HepG2 (cell line): ENCODE measurements at places on chromosomes 7 and 10.

GRCh38 chr7:132065989-132066603, 509.7 kb upstream of the PODXL start:
- no peak for DNase-seq
- H3K36me3 ChIP-seq: no peaks in the 10 kb centered on the region
- no peak overlapping the region for H3K27ac ChIP-seq
- no peak overlapping the region for H3K4me3 ChIP-seq

GRCh38 chr10:125018576-125019143, 76.7 kb downstream of the ZRANB1 start:
- H3K27ac ChIP-seq: no peak overlapping the region
- peaks cover 15% of the 10 kb centered on the region for H3K27me3 ChIP-seq
- DNase-seq: no peak
- H3K36me3 ChIP-seq: no peaks in the 10 kb centered on the region
- H3K4me1 ChIP-seq: peaks cover 9% of the 10 kb centered on the region

DNA sequence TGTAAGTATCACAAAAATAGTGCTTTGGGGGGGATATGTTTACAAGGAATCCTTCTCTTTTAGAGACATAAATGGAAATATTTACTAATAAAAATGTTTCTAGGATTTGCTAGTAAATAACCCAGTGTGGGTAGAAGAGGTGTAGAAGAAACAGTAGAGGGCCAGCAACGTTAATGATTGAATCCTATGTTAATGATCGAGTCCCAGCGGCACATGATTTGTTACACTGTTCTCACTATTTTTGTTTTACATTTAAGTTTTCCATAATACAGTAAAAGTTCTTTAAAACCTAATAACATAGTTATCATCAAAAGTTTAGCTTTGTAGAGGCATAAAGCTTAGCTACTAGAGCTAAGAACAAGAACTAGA, 66.0 kb downstream of the UBE2H start:
- DNase-seq: no peak
- H3K4me1 ChIP-seq: peaks cover 19% of the 10 kb centered on the region
- peaks cover 14% of the 10 kb centered on the region; the same call in 2 of the 3 replicates for H3K36me3 ChIP-seq
- no peak overlapping the region for H3K4me3 ChIP-seq
- H3K27ac ChIP-seq: no peak overlapping the region
- no peaks in the 10 kb centered on the region for H3K27me3 ChIP-seq

DNA sequence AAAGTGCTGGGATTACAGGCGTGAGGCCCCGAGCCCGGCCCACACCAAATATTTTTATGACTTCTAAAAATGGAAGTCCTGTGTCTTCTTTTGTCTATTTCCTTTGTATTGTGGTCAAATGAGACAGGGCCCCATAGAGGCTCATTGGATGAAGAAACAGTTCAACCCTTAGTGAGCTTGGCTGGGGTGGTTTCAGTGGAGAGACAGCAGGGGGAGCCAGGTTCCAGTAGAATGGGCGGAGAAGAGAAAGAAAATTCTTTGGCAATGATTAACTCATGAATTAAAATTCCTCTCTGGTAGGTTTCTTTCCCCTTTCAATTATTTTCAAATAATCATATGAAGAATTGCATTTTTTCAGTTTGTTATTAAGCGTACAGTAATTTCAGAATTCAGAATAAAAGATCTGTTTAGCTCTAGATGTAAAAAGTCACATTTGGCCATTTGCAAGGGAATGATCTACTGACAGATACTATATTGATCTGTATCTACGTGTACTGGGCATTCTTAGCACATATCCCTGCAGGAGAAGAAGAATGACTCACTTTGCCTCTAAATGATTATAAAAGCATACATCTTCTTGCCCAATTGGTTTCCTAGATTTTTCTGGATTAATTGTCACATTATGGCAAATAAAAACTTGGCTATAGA, 43.2 kb downstream of the PNLIPRP3 start:
- no peak overlapping the region for H3K27ac ChIP-seq
- no peaks in the 10 kb centered on the region for H3K36me3 ChIP-seq
- no peaks in the 10 kb centered on the region for H3K4me1 ChIP-seq
- DNase-seq: peak; percentile 20
- no peak overlapping the region for H3K4me3 ChIP-seq
